GM04504 (cell line): ENCODE measurements at places on chromosomes 16 and 17.

- no peak for DNase-seq
Observed at GRCh38 chr17:73365301-73365874, 53.6 kb upstream of the CDC42EP4 start.

GRCh38 chr17:51913491-51914205, 244.9 kb downstream of the CA10 start:
- DNase-seq, result no peak

GRCh38 chr17:393806-394717, 41.5 kb upstream of the RPH3AL start:
- no peak for DNase-seq

GRCh38 chr17:16352303-16352666, 984 bp downstream of the CENPV start:
- DNase-seq, result no peak

DNA sequence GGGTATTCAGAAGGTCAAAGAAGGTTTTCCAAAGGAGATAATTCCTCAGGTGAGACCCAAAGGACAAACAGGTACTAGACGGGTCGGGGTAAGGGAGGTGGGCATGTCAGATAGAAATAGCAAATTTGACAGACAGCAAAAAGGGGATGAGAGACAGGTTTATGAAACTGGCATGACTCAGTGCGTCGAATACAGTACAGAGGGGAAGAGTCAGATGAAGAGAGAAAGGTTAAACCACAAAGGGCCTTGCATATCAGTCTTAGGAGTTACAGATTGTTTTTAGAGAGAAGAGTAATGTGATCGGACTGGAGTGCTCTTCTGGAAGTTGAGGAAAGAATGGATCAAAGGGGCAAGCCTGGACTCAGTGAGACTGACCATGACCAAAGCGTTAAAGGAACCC, 88.4 kb downstream of the ZZEF1 start:
- DNase-seq, result no peak

- DNase-seq, result no peak
Observed at GRCh38 chr17:78252111-78252634, 20.7 kb downstream of the TMEM235 start.

DNA sequence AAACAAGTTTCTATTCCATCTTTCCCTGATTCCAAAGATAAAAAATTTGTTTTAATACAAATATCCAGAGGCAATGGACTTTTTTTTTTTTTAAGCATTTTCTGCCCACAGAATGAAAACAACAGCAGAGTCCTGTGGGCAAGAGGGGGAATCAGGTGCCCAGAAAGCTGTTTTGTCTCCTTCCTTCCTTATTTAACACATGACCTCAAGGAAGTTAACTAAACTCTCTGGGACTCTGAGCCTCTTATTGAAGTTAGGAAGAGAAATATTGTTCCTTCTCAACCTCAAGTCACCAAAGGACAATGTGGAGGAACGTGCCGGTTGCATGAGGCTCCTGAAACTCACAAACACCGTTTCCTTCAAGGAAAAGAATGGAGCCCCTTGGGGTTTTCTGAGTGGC, 34.9 kb downstream of the LITAF start:
- DNase-seq, result no peak

DNA sequence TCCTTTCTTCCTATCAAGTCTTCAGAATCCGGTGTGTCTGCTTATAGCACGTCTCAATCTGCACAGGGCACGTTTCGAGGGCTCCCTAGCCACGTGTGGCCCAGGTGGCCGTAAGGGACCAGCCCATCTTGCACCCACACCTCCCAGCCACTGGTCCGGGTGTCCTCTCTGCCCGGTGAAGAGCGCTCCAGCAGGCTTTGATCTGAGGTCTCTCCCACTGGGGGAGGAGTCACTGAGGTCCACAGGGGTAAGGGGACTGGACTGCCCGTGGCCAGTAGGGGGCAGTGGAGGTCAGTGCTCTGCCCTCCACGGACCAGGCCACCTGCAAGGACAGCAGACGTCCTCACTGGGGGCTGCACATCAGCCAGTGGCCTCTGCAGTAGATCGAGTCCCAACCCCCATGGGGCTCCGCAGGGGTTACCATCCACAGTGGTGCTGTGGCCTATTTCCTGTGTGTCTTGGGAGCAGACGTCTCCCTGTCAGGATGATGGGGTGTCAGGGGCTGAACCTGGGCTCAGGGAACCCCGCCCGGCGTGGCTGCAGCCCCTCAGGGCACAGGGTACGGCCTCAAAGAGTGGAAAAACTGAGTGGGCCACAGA, 204.1 kb upstream of the CIBAR2 start:
- DNase-seq, result no peak

DNA sequence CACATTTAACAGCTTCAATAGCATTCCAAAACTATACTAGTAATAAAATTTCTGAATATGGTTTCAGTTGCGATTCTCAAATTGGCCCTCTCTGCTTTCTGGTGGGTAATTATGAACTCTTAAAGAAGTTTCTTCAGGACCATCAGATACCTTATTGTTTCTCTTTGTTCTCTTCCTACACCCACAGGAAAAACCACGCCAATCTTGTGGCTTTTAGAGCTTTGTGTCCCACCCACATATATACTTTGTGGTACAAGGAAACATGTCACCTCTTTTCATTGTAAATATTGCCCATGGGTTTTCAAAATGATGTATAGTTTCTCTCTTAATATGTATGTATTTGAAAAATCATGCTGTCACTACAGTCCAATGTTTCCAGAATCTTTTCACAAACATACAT, 12.1 kb downstream of the ABCA9 start:
- DNase-seq, result no peak

GRCh38 chr16:82699260-82699659, 72.5 kb downstream of the CDH13 start:
- no peak for DNase-seq
